ENCODE measurements at places on chromosomes 7 and 10.
A peak's percentile ranks its signal among the peaks of the same experiment; 100 is the strongest.

DNA sequence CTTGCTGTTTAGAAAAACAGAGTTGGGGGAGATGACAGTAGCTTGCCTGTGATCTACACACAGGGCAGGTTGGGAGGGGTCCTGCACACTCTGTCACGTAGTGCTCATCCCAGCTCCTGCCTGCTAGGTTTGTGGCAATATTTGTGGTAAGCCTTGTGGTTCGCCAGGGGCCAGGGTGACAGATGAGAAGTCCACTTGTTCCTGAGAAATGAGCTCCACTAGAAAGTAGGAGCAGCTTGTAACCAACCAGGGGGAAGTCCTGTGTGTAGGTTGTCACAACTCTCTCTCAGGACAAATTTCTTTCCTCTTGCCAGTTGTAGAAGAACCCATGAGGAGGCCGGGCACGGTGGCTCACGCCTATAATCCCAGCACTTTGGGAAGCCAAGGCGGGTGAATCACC lies 147.0 kb downstream of the TCF7L2 start:
- no peak for DNase-seq

DNA sequence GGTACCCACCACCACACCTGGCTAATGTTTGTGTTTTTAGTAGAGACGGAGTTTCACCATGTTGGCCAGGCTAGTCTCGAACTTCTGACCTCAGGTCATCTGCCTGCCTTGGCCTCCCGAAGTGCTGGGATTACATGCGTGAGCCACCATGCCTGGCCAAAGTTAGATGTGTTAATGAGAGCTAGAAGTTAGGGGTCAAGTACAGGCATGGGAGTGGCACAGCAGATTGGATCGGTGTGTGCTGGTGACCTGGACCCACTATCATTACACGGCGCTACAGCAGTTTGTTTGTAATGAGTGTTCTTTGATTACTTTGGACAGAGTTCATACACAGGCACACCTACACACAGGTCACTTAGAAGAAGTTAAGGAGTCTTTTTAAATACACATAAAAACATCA lies 36.7 kb downstream of the DNAJB6 start:
- DNase-seq: no peak

DNA sequence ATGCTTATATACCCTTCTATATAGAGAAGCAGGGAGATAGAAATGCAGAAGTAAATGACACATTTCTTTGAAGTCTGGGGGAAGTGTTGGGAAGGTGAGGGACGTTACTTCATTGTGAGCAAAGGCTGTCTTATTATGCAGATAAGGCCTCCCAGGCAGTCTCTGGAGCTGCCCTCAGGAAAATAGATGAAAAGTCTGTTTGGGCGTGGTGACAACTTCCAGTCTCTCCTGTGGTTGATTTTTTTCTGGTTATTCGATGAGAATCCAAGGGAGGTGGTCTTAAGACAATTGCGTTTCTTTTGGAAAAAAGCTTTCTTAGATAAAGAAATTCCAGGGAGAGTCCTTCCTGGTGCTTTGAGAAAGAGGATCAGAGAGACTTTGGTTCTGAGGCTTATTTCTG lies 84.0 kb downstream of the NEUROD6 start:
- no peak for DNase-seq

DNA sequence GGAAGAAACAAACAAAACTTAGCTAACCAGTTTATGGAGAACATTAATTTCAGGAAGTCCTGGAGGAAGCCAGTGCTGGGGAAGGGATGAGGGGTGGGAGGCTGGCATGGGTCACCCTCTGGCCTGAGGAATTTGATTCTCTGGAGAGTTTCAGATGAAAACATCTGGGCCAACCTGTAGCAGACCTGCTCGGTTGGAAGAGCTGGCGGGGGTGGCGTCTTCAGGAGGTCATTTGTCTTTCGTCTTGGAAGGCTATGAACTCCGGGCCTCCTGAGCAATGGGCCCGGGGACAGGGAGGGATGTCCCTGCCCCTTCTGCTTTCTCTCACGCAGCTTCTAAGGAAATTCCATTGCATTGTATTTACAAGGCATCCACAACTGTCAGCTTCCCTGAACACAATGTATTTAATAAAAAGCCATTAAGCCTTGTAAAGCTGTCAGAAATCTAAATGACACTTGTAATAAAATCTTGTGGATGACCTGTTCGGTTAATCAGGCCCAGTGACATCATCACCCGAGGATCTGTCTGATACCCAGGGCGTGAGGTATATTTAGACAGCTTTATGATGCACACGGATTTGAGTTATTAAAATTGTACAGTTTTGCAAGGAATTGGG lies 250.5 kb downstream of the RAB11FIP2 start:
- DNase-seq: no peak

- DNase-seq: peak; percentile 39
Measured at GRCh38 chr10:114876602-114877300, 55.2 kb downstream of the FHIP2A start.

- no peak for DNase-seq
Measured at GRCh38 chr7:22125436-22125835, 179.7 kb upstream of the CDCA7L start.

DNA sequence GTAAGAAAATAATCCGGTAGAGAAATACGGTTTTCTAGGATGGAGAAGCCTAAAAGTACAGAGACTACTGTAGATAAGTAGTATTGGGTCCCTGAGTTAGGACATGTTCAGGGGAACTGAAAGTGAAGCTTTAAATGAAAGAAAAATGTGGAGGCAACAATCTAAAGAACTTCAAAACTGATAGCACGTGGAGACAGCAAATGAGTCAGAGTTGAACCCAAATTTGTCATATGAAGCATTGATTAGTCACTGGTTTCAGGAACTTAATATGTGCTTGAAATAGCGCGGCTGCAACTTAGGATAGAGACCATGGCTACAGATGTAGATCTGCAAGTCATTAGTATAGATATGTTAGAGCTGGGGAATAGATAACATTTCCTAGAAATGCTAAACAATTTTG lies 1138.6 kb upstream of the SORCS1 start:
- no peak for DNase-seq

- DNase-seq: no peak
Measured at GRCh38 chr7:151425670-151426440, 14.1 kb downstream of the CRYGN start.

GRCh38 chr7:158751751-158752150 lies 47.1 kb upstream of the NCAPG2 start:
- no peak for DNase-seq

- peak; percentile 59 for DNase-seq
Measured at GRCh38 chr10:79066411-79067240, 2.1 kb upstream of the ZMIZ1 start.

DNA sequence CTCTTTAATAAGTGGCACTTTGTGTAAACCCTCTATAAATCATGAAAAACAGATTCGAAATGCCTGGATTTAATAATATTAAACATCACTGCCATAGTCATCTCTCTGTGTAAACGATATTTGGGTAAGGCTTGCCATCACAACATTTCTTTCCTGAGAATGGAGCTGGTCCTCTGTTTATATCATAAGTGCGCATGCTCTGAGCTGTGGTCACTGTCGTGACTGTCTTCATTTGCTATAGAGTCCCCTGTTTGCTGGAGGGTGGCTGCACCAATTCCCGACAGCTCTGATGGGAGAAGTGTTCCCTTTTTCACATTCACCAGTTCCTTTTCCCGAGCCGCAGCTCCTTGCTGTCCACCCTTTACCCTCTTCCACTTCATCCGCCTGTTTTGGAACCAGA lies 50.4 kb upstream of the AGMO start:
- no peak for DNase-seq

DNA sequence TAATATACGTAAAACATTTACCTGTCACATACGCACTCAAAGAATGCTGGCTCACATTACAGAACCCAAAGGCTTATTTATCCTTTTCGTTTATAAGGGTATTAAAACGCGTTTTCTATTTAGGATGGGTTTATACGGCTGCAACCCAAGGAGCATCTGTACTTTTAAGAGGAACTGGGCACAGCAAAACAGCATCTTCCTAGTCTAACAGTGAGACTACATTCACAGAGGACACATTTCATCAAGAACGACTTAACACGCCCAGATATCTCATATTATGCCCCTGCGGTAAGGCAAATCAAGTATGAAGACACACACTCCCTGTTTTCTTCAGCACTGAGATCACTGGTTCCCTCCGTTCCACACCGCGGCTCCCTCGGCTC lies 533 bp upstream of the DMTF1 start:
- no peak for DNase-seq

DNA sequence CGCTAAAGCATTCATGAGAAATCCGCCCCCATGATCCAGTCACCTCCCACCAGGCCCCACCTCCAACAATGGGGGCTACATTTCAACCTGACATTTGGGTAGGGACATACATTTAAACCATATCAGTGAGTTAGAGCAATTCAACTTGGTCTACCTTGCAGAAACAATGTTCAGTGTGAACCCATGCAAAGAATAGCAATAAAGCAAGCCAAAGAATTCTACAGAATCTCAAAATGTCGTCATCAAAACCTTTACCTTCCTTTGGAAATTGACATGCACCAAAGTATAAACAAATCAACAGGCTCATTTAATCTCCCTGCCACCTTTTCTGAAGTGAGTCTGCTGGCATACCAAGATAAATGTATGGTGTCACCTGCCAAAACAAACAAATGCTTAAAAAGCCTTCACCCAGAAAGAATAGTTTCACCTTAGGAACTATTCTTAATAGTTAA lies 68.8 kb upstream of the ABLIM1 start:
- no peak for DNase-seq

- no peak for DNase-seq
Measured at GRCh38 chr10:71975871-71976725, 11.9 kb downstream of the CHST3 start.

GRCh38 chr10:36577126-36577525 lies 548.3 kb upstream of the ANKRD30A start:
- DNase-seq: no peak

- DNase-seq: no peak
Measured at GRCh38 chr7:37408291-37409228, 40.1 kb downstream of the ELMO1 start.

GRCh38 chr7:105779856-105780780 lies 96.3 kb downstream of the ATXN7L1 start:
- no peak for DNase-seq

DNA sequence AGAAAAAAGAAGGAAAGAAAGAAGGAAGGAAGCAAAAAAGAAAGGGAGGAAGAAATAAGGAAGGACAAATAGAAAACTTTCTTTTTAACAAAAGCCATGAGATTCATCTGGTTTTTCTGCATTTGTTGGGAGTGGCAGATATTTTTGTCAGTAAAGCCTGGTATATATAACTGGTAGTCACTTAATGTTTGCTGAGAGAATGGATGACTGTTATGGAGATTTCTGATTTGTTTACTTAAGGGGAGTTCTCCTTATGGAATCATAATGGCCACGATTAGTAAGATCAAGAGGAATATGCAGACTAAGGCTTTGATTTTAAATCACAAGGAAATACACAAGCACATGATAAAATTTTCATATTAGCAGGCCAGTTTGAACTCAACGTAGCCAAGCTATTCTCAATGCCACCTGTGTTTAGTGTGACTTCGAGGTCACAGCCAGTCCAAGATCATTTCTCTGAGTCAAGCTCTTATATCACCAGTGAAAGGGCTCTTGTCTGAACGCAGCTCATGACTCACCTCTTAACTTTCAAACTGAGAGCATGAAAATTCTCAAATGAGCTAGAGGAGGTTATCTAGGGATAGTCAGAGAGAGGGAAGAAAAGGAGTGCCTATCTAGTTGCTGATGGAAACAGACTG lies 445.1 kb upstream of the ZMIZ1 start:
- DNase-seq: peak; percentile 30

GRCh38 chr10:129933456-129934092 lies 30.5 kb downstream of the EBF3 start:
- peak; percentile 7 for DNase-seq

- no peak for DNase-seq
Measured at GRCh38 chr10:58590152-58590840, 77.6 kb downstream of the BICC1 start.

GRCh38 chr7:133591704-133592340 lies 338.9 kb downstream of the EXOC4 start:
- DNase-seq: no peak

GRCh38 chr10:60944058-60944909 lies at the start of gene RHOBTB1:
Gene RHOBTB1, minus strand, starts transcription at chr10:60944185. Its CDS starts 32,643 bp downstream, at chr10:60911542.
- peak; percentile 72 for DNase-seq

- no peak for DNase-seq
Measured at GRCh38 chr7:144720149-144720548, 115.7 kb downstream of the TPK1 start.

DNA sequence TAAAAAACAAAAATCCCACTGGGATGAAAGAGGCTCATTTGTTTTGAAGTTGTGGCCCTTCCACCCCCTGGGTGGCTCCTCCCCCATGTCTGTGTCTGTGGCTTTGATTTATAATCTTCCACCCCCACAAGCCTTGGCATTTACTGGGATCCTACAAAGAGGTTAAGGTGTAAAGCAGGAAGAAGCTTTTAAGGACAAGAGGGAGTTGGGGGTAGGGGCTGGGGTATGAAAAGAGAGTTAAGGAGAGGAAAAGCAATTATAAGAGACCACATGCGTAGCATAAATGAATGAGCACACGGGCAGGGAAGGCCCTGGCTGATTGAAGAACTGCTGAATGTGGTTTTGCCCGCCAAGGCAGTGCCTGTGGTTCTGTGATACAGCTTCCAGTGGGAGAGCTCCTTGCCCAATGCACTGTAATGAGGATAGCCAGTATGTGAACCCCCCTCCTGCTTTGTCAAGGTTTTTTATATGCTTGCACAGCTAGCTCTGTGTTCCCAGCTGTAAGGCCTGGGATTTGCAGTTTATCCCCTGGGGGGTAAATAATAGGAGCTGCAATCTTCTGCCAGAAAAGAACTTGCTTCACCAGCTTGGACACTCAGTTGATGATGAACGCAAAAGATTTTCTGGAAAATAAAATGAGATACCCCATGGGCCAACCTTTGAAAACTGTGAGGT lies 34.7 kb upstream of the KMT2E start:
- peak; percentile 67 for DNase-seq

GRCh38 chr10:79027147-79028055 lies 41.4 kb upstream of the ZMIZ1 start:
- peak; percentile 31 for DNase-seq

- no peak for DNase-seq
Measured at GRCh38 chr10:110481919-110482318, 15.8 kb upstream of the DUSP5 start.

DNA sequence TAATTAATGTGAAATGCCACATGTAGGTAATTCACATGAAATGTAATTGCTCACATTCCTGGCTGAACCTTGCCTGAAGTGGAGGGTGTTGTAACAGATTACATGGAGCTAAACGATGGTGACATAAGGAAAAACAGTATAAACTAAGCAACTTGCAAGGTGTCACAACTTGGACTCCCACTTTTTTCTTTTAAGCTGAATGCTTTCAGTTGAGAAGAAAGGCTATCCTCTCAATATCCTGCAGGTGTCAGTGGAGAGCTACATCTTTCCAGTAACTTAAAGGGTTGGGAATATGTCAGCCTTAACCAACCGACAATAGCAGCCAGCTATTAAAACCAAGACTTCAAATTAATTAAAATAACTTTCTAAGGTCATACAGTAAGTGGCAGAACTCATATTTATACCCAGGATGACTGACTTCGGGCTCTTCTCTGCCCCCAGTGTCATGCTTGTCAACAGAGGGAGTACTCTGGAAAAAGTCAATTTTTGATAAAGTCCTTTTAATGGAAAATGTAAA lies 33.7 kb downstream of the NRBF2 start:
- peak; percentile 35 for DNase-seq

- peak; percentile 71 for DNase-seq
Measured at GRCh38 chr10:60140651-60141632, 234.6 kb upstream of the CCDC6 start.

Data from NCI-H1417 (cell line).